ENCODE measurements at places on chromosomes 3 and 15.

GRCh38 chr15:88707771-88708654 is 69.2 kb downstream of the ISG20 start:
- DNase-seq, result no peak

DNA sequence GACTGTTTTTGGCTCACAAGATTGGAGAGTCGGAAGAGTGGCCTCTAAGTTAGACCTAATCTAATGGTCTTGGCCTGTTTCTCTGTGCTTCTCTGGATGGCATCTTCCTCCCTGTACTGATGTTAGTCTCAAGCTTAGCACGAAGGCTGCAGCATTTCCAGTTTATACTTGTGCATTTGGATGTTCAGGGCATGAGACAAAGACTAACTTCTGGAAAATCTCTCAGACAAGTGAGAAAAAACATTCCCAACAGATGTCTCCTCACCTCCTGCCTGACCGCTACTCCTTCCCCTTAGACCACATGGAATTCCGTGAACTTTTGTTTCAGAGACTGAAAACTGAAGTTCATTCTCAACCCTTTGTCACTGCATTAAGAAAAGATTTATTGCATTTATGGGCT is 410.8 kb upstream of the MCTP2 start:
- no peak for DNase-seq

- no peak for DNase-seq
These were observed 60.5 kb downstream of the SPTSSB start for GRCh38 chr3:161310649-161311423.

DNA sequence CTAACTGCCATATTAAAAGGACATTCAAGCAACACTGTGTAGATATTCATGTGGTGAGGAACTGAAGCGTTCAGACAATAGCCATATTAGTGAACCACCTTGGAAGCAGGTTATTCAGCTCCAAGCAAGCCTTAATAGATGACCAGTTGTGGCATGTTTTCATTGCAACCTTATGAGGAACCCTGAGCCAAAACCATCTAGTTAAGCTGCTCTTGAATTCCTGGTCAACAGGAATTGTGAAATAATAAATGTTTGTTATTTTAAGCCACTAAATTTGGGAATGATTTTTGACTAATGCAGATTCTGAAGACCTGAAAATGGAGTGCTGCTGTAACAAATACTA is 73.0 kb downstream of the SPRED1 start:
- DNase-seq, result no peak

- no peak for DNase-seq
These were observed 148.1 kb downstream of the KLHL25 start for GRCh38 chr15:85646538-85647091.

GRCh38 chr3:143843587-143843986 is 4.7 kb downstream of the SLC9A9 start:
- no peak for DNase-seq

DNA sequence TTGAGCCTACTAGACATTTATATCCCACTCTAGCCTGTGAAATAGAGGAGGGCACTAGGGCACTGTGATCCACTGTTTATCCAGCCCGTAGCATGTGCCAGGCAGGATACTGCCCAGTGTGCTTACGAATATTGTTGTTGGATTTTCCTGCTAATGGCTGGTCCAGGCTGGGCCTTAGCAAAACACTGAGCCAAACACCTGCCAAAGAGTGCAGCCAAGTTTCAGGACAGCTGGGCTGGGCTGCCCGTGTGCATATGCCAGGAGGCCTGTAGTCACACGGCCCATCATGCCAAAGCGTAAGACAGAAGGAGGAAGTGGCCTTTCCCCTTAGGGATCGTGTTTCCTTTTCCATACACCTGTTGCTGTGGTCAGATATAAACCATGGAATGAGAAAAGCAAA is 54.5 kb upstream of the ABHD10 start:
- DNase-seq, result no peak

GRCh38 chr3:30354513-30354912 is 251.9 kb upstream of the TGFBR2 start:
- no peak for DNase-seq

DNA sequence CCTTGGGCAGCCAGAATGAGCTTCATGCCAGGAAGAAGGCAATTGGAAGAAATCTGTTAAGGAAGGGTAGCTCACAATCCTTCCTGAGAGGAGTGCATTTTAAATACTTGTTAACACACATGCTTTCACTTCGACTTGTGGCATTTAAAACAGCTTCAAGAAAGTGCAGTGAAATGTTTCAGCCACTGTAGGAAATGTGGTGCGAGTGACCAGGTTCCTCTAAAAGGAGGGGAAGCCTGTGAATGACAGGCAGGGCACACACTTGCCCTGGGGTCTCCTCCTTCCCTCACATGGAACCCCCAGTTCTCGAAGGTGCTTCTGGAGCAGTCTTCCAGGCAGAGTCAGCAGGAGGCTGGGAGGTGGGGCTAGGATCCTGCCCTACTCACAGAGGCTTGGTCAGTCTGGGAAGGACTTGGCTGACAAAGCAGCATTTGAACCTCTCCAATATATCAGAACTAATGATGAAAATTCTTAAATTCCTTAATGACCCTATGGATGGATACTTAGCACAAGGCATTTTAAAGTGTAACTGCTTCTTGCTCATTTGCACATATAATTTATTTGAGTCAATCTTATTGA is 358.6 kb downstream of the CHST2 start:
- DNase-seq, result no peak

DNA sequence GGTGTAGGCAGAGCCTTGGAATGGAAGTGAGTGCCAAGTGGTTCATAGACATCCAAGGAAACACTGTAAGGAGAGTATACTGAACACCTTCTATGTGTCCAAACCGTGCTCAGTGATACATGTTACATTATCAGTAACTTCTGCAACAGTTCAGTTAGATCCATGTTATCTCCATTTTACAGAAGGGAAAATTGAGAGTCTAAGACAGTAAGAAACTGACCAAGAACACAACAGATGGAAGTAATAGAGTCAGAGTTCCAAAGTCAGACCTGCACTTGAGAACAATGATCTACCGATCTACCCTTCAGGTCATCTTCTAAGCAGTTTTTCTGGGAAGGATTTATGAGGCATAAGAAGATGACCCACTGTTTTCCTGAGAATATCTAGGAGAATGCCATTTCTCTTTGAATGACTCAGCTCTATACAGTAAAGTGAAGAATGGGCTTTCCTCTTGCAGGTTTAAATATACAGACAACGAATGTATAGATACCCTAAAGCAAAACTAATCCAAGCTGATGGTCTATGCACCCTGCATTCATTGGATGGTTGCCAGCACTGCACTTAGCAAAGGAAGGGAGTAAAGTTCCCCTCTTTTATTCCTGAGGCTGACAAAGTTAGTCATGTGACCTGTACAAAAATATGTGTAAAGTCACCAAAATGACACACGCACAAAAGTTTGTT is 604.1 kb upstream of the MDFIC2 start:
- no peak for DNase-seq

GRCh38 chr3:14852717-14853116 is 34.0 kb downstream of the FGD5 start:
- DNase-seq, result no peak

DNA sequence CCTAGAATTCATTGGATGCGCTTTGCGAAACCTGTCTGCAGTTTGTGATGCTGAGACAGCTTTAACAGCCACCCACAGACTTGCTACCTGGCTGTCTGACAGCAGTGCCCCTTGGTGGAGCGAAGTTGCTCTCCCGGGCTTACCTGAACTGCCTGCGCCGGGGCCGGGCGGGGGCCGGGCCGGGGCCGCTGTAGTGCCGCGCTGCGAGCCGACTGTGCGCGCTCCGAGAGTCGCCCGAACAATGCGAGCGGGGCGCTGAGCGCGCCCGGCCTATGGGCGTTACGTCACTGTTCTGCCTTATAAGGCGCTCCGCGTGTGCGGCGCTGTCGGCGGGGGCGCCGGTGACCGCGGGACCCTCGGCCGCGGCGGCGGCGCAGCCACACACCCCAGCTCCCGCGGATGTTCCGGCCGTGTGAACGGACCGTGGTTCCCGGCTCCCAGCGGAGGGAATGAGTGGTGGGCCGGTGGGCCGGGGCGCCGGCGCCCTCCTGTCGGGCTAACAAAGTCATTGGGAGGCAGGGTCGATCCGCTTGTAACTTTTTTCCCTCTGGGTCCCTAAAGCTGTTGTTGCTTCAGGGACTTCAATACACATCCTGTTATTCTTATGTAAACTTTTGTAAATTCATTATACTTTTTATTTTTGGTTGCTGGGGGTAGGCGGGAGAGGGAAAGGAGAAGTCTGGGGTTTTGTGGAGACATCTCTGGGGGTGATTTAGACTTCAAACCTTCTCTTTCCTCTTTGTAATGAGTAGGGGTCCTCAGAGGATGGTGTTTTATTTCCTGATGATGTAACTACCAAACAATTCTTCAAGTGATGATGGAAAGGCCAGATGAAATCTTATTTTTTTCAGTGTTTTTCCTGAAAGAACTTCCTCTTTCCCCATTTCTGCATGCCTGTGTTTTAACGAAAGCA is 58.5 kb downstream of the CMSS1 start:
- peak; percentile 63 for DNase-seq

Data from stimulated activated CD4-positive, alpha-beta T cell treated with anti-CD3 and anti-CD28 coated beads, Interleukin-4, amount 100 ng/mL, for 1 hour (primary cell).